ENCODE measurements at places on chromosomes 16 and 17. TPM values are rescaled to one million over a fixed set of nuclear protein-coding genes. Genes with fewer than 3 reads are reported as not detected.

- DNase-seq, result no peak
These were observed 95.4 kb downstream of the UTP18 start for GRCh38 chr17:51355441-51356410.

- DNase-seq, result no peak
These were observed 264.5 kb downstream of the WWOX start for GRCh38 chr16:78363843-78364555.

Gene CHST5
- total RNA-seq, result 62.6 TPM

Gene METRNL
- total RNA-seq, result 170 TPM

- DNase-seq, result no peak
These were observed 4.7 kb downstream of the VASN start for GRCh38 chr16:4376126-4376892.

DNA sequence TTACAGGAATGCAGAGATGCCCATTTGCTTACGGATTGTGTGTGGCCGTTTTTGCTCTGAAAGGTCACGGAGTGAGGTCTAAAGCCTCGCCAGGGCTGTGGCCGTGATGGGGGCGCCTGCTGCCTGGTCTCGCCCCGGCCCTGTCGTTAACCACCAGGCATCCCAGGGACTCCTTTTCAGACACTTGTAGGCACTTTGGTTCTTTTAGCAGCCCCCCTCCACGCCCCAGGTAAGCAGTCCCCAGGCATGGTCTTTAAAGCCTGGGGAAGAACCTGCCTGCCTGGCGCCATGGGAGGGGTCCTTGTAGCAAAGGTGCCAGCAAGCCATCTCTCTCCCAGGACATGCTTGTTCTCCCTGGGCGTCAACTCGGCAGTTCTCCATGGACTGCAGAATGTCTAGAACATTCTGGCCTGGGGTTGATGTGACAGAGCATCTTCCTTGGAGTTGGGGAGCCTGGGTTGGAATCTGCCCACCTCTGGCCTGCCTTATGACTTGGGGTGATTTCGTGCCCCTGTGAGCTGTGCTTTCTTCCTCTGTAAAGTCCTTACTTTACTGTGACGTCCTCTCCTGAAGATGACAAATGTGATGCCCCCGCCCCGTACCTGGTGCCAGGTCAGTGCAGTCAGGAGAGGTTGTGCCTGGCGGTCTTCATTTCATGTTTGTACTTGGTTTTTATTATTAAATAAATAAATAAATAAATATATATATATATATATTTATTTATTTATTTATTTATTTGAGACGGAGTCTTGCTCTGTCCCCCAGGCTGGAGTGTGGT lies 5.4 kb downstream of the KCTD5 start:
- DNase-seq, result peak; percentile 48

- DNase-seq, result no peak
These were observed 3.8 kb upstream of the TMEM100 start for GRCh38 chr17:55726440-55726839.

DNA sequence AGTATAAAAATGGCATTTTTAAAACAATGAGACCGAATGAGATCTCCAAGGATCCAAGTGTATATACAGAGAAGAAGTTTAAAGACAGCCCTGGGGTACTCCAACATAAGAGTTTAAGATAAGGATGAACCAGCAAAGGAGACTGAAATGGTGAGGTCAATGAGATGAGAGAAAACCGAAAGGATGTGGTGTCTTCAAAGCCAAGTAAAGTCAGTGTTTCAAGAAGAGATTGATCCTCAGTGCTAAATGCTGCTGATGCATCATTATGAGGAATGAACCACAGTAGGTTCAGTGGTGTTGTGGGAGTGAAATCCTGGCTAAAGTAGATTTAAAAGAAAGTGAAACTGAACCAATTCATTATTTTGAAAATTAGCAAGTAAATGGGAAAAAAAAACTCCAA lies 38.1 kb upstream of the NLK start:
- no peak for DNase-seq

DNA sequence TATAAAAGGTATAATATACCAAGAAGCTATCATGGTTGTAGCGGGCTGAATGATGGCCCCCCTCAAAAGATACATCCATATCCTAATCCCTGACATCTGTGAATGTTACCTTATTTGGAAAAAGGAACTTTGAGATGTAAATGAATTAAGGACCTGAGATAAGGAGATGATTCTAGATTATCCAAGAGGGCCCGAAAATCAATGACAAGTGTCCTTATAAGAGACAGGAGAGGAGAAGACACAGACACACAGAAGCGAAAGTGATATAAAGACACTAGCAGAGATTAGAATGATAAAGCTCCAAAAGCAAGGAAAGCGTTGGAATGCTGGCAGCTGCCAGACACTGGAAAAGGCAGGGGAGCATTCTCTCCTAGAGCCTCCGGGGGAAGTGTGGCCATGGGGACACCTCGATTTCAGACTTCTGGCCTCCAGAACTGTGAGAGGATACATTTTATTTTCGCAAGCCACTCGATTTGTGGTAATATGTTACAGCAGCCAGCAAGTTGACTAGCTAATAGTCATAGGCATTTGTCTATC lies 12.5 kb upstream of the GP1BA start:
- no peak for DNase-seq

Gene KCNJ2
- 3.1 TPM for total RNA-seq

DNA sequence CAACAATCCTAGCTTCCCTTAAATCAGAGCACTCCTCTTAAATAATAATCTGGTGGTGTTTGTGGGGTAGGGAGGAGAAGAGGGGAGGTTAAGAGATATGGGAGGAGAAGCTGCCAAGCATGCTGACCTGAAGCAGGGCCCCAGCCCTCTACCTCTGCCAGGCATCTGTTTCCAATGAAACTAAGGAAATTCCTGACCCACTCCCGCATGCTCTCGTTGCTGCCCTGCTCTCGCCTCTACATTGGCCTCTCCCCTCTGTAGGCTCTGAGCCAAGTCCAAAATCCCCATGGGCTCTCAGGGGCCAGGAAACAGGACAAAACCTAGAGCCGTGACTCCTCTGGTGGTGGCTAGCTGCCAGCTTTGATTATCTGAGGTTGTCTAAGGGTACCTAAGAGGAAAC lies 559.5 kb upstream of the CDH11 start:
- no peak for DNase-seq

GRCh38 chr17:2706911-2707510 lies 4.6 kb downstream of the CLUH start:
- DNase-seq, result peak; percentile 44

Gene KRTAP9-8
- not detected for total RNA-seq

DNA sequence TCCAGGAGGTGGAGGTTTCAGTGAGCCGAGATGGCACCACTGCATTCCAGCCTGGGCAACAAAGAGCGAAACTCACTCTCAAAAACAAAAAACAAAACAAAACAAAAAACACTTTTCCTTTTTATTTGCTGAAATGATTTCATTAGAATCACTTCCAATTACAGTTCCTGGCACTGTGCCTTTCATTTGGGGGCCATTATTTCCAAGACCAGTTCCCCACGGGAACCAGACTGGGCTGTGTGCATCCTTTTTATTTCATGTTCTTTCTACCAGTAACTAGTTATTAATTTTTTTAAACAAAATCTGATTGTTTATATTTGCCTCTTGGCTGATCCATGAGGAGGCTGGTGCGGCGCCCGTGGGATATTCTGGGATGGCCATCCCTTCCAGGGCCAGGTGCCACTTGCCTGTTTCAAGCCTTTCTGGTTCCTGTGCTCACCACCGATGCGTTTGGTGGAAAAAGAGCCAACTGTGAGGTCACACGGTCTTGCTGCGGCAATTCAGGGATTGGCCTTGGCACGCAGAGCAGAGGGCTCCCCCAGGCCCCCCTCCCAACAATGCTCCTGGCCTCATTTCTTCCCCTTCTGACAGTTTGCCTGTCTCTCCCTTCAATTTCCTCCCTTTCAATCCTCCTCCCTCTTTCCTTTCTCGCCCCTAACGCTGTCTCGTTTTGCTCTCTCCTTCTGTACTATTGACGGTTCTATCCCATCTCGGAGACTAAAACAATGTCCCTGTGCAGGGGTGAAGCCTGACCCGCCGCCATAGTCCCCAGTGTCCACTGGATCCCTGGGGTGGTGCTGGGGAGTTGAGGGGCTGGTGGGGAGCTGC lies 13.4 kb downstream of the UBALD1 start:
- no peak for DNase-seq

Gene IGSF6
- not detected for total RNA-seq

GRCh38 chr16:24309258-24310142 lies 53.4 kb downstream of the CACNG3 start:
- DNase-seq, result no peak

DNA sequence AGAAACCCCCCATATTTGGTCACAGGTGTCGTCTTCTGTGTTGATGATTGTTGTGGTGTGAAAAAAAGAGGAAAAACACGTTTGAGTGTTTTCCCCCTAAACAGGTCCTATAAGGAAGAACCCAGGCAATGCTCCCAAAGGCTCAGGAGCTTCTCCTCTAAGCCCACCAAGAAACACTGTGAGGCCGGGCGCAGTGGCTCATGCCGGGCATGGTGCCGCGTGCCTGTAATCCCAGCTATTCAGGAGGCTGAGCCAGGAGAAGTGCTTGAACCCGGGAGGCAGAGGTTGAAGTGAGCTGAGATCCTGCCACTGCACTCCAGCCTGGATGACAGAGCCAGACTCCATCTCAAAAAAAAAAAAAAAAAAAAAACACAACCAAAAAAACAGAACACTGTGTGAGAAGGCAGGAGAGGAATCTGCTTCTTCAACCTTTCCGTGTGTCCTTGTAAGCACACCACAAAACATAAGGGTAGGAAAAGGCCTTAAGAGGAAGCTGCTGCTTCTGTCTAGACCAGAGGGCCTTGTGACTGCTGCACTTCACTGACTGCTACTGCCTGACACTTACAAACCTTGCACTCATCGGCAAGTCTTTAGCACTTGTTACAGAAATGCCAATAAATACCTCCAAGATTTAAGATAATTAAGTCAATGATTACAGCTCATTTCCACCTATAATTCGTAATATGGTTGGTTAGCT lies 9.3 kb downstream of the JPT1 start:
- DNase-seq, result no peak
